ENCODE measurements at places on chromosomes 1 and 21.

DNA sequence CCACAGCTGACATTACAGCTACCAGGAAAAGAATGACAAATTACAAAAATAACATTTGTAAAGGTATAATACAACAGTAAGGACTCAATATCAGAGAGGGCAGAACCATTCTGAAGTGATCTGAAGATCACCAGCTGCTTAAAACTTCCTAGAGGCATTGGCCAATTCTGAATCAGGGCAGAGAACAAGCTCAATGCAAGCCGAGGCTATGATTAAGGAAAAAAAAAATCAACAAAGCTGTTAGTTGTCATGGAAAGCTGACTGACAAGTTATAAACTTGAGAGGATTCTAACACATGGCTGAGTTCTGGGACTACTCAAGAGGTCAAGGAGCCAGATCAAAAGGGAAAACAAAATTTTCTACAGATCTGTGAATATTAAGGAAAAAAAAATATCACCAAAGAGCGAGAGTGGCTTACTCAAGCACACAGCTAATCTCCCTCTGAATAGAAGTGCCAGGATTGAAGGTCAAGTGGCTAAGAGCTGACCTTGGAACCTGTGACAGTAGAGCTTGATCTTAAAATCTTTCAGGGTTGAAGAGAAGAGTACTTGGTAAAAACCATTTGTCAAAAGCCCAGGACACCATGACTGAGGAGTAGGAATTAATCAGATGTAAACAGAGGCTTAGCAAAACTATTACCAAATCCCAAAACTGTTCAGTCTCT lies 383.4 kb downstream of the USP25 start:
- no peak for DNase-seq

DNA sequence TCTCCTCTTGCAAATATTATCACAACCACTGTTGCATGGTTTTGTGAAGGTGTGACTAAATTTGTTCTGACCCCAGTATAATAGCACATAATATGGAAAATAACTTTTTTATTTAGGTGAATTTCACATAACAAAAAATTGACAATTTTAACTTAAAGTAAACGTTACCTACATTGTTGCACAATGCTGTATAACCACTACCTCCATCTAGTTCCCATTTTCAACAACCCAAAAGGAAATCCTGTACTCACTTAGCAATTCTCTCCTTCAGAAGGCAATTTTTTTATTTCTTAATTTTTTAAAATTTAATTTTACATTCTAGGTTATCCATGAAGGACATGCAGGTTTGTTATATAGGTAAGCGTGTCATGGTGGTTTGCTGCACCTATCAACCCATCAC lies 95.2 kb downstream of the KCNJ6 start:
- DNase-seq, result no peak

- DNase-seq, result no peak
Observed at GRCh38 chr1:54283635-54284385, 83.8 kb downstream of the MRPL37 start.

GRCh38 chr1:31183126-31183525 lies 56.6 kb downstream of the NKAIN1 start:
- no peak for DNase-seq

DNA sequence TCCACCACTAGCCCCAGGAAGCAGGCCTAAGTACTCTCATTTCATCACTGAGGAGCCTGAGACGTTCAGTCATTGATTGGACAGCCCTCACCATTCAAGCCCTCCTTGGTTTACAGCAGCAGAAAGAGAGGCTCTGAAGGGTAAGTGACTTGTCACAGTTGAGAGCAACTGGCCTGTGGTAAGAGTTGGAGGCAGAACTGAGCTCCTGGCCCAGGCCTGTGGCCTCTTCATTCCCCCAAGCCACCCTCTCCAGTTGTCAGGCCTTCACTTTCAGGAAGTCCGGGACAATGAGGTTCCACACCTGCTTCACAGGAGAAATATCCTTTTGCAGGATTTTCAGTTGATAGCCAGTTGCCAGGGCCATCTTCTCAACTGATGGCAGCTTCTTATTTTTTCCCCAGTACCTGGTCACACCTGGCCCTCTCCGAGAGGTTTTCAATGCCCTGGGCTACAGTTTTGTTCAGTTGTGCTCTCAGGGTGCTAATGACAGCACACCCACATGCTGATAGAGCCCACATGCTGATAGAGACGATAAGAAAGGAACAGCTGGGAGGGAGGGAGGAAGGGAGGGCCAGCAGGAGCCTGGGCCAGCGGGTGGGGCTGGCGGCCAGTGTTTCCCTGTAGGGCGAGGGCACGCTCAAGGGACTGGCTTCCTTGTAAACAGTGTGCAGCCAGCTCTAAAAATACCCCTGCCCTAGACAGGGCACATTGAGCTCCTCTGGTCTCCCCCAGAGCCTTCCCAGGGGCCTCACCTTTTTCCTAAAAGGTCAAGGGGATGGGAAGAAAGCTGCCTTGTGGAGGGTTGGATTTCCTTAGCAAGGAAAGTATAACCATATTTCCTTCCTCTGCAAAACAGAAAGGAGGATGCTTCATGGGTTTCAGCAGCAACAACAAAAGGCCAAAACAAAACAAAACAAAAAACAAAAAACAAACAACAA lies 112.7 kb upstream of the JUN start:
- DNase-seq, result no peak

GRCh38 chr1:64891448-64891825 lies 74.9 kb downstream of the JAK1 start:
- DNase-seq, result no peak

GRCh38 chr1:61583703-61584102 lies 141.2 kb downstream of the TM2D1 start:
- DNase-seq, result no peak

GRCh38 chr1:59697150-59697800 lies 117.5 kb upstream of the HOOK1 start:
- DNase-seq, result peak; percentile 58

DNA sequence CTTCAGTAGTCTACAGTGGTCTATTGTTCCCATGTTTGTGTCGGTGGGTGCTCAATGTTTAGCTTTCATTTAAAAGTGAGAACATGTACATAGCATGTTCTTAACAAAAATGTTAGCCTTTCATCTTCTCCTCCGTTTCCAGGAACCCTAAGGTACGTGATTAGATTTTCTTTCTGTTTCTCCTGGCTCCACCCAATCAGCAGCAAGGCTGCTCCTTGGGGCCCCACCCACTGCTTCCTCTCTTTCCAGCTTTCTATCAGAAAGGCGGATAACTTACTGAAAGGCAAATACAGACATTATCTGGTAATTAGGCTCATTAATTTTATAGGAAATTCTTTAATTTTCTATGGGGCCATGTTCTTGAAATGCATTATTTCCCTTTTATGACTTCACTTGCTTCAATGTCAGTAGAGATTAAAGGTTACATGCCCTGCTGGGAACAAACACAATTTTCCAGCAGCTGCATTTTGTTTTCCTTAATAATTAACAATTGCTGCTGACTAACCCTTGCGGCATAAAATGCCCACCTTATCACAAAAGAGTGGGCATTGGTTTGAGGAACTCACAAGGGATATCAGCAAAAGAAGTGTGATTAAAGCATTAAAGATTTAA lies 324.9 kb upstream of the SNX7 start:
- DNase-seq, result no peak

GRCh38 chr1:192889082-192889481 lies 80.2 kb downstream of the RGS2 start:
- no peak for DNase-seq

DNA sequence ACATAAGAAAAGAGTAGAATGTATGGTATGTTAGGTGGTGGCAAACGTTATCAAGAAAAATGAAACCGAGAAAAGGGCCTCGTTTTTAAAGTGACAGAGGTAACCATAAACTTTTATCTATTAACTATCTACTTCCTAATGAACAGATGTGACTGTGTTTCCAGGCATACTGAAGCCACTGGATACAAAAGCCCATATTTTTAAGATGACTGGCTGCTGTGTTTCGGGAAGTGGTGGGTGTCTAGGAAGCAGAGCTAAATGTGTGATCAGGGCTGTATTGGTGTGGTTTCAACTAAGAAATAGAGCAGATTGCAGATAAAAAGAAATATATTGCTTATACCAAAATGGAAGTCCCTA lies 71.8 kb downstream of the CHRM3 start:
- peak; percentile 24 for DNase-seq

DNA sequence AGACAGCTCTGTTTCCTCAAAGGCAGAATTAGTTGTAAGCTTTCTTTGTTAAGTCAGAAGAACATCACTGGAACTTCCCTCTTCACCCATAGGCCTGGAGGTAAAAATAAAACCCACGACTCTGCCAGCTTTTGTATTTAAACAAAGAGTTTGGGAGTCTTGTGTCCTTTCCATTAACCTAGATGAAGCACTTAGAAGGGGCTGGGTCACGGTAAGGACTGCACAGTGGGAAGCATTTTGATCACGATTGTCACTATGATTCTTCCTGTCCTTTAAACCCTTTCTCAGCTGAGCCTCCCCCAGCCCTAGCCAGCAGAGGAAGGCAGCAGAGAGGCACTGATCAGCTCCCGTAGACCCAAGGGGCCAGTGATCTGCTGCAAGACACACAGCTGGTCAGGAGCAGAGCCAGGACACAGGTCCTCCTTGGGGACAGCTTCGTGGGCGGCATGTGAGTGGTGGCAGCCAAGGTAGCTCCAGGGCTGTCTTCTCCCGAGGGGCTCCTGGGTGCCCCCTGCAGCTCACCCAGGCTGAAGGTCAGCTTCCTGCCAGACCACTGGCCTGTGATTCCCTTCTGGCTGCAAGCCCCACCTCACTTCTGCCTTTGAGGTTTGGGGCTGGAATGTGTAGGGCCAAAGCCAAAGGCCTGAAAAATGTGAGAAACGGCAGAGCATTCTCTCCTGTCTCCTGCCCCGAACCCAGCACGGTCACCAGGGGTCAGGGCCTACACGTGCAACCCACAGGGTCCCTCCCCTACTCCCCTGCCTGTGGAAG lies 4.0 kb upstream of the LAPTM5 start:
- peak; percentile 32 for DNase-seq
